ENCODE measurements at places on chromosomes 12 and 14.

DNA sequence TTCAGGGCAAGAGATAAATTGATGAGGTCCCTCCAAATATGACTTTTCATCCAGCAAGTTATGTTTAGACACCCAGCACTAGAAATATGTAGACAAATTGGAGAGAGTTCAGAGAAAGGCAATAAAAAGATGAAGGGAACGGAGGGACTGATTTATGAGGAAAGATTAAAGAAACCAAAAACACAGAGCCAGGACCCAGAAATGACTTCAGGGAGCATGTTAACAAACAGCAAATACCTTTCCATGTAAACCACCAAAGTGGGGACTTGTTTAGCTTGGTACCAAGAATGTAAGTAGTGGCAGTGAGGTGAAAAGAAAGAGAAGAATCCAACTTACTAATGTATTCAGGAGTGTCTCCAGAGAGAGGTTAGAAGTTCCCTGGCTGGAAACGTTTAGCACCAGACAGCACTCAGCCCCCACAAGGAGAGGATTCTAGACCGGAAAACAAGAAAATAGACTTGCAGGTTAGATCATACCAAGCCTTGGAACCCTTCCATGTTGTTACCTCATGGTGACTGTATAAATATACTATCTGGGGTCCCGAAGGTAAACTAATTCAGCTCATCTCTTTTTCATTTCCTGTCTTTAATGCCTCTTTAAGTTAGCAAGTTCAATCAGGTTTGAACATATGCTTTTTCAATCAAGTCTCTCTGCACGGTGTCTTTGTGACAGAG, 79.2 kb downstream of the TBC1D30 start:
- no peak for DNase-seq

DNA sequence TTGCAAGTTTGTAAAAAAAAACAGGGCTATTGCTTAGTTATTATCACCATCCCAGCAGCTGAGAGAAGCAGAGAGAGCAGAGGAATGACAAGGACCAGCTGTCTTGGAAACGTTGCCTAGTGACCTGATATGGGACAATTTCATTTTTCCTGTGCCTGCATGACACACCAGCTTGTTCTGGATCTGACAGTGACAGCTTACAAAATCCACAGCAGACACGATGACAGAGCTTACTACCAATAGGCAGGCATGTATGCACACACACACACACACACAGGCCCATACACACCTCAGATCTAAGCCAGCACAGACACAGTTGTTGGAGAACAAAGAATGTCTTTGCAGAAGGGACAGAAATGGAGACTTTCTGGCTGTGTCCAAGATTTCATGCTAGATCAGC, 25.4 kb downstream of the HSPB8 start:
- DNase-seq = no peak

GRCh38 chr14:89775151-89775550, 179.4 kb downstream of the EFCAB11 start:
- DNase-seq = no peak

GRCh38 chr12:128864516-128865186, 11.4 kb downstream of the GLT1D1 start:
- no peak for DNase-seq

DNA sequence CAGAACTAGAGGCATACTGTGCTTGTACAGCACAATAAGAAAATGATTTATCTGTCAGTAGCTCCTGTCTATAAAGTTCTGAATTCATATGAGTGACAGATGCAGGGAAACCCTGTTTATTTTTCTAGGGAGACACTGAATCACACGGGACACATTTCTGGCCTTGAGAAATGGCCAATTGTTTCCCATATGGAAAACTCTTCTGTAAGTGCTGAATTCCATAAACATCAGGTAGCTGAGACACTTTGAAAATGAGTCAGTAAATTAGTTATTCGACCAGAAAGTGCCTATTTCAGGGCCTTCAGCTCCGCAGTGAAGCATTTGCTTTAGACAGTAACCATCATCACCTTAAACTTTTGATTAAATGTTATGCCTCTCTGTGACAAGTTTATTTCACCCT, 184.4 kb downstream of the TMEM132D start:
- no peak for DNase-seq

DNA sequence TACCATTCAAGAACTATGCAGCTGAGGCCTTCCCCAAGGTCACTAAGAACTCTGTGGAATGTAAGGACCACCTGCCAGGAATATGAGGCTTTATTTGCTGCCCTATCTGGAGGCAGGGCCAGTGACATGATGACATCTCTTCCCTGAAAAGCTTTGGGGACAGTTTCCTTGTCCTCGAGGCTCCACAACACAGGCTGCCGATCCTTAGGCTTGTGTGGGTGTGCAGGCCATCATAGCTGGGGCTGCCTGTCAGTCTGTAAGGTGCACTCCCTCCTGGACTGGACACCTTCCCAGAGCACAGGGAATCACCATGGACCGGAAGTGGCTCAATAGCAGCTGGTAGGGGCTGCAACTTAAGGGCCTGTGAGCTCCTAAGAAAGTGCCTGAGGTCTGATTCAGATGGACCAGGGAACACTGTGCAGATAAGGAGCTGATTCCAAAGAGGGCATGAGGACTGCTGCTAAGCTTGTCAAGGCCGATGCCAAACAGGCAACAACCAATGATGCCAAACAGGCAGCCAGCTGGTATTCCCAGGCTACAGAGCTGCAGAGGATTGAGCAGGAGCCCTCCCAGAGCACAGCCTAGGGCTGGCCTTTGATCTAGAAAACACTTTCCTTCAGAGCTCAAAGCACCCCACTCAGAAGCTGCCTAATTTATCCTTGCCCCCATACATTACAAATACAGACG, 84.3 kb downstream of the CRACR2A start:
- no peak for DNase-seq
